ENCODE measurements at places on chromosomes 5 and 9. TPM values are rescaled to one million over a fixed set of nuclear protein-coding genes. Genes with fewer than 3 reads are reported as not detected.

The FBLL1 gene
- not detected for total RNA-seq

DNA sequence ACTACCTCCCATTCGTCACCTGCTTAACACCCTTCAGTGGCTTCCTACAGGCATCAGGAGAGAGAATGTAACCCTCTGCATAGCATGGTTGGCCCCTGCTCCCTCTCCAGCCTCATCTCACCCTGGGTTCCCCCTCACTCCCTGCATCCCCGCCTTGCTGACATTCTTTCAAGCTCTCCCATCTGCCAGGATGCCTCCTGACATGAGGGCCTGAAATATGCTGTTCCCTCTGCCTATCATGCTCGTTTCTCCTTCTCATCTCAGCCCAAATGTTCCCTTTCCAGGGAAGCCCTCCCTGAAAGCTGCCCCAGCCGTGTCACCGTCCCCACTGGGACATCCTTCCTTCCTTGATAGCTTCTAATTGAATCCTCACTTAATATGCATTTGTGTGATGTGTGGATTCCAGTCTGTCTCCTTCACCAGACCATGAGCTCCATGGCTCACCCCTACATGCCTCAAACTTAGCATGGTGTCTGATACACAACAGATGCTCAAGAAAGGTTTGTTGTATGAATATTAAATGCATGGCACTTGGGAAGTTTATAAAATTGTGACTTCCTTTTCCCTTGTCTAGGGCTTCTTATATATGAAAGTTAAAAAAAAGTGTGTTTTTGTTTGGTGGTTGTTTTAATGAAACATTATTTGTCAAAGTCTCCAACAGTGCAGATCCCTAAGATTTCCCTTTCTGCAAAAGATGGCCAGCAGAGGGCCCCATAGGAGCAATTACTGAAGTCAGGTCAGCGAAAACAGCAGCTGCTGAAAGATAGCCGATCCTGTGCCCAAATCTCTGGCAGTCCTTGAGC, 7.3 kb upstream of the C5orf58 start:
- peak; percentile 64 for DNase-seq

GRCh38 chr5:136058039-136058971, 29.5 kb downstream of the TGFBI start:
- peak; percentile 57 for DNase-seq

- DNase-seq, result no peak
Measured at GRCh38 chr5:82355496-82355895, 77.3 kb upstream of the RPS23 start.

The PRKACG gene
- total RNA-seq, result not detected

The CA9 gene
- total RNA-seq, result 95.4 TPM

GRCh38 chr5:112146323-112147226, 272.5 kb downstream of the EPB41L4A start:
- peak; percentile 83 for DNase-seq

GRCh38 chr9:95373069-95373681, 55.7 kb upstream of the FANCC start:
- no peak for DNase-seq

DNA sequence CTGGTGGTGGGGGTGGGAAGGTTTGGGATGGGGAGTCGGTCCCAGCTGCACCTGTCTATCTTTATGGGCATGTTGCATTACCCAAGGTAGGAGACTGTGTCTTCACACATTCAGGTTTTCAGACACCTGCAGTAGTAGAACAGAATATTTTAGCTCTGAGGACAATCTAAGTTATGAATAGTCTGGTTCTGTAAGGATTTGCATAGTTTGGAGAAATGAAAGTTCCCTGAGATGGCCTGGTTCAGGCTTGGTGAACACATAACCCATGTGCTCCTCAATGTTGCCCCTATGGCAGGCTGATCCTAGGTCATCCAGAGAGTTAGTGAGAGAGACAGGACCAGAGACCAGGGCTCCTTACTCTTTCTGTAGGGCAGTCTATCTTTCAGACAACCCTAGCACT, 20.7 kb downstream of the TNFSF8 start:
- DNase-seq, result no peak

DNA sequence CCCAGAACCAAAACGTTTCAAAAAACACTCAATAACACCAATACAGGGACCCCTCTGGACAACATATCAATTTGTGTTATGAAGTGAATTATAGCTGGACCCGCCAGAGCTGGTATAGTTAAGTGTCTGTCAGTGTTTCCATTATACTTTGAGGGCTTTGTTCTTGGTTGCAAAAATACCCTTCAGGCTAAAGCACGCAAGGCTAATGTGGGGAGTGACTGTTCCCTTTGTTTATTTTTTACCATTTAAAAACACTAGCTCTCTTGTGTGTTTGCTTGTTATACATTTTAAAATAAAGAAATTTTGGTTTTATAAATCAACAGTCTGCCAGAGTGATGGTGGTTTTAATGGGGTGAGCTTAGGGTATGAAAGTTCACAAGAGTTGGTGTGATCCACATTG, 859.5 kb downstream of the PTPRD start:
- DNase-seq, result no peak

The ELOVL7 gene
- 6.4 TPM for total RNA-seq

DNA sequence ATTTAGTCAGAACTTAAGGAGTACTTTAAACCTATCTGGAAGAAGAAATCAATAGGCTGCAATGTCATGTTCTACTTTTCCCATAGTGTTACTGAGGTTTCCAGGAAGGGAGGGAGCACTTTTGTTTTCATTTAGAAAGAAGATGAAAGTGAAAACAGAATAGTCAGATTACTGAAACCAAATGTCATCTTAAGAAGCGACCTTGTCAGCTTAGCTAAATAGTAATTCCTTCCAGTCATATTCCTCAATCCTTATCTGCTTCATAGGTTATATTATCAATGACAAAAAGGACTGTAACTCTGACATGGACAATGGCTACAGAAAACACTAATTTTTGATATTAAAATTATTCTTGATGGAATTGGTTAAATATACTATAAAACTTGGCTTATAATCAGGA, 27.7 kb downstream of the SAR1B start:
- DNase-seq, result no peak

GRCh38 chr5:34771076-34771475, 67.9 kb upstream of the TTC23L start:
- no peak for DNase-seq

The ACTBL2 gene
- 0.16 TPM for total RNA-seq

The CCNO gene
- total RNA-seq, result 12.4 TPM

GRCh38 chr9:75962662-75963036, 72.2 kb downstream of the PCSK5 start:
- no peak for DNase-seq

The CORO2A gene
- total RNA-seq, result 23.6 TPM

- DNase-seq, result no peak
Measured at GRCh38 chr5:64269164-64269563, 103.5 kb downstream of the RNF180 start.

The SH3TC2 gene
- 19.9 TPM for total RNA-seq

The TMEM174 gene
- total RNA-seq, result not detected

The OR1Q1 gene
- not detected for total RNA-seq

The FOXD4 gene
- 0.73 TPM for total RNA-seq

GRCh38 chr5:150618163-150618562, 22.3 kb upstream of the SYNPO start:
- no peak for DNase-seq

The PCDHGA11 gene
- total RNA-seq, result 0.13 TPM

GRCh38 chr9:79700607-79701360, 129.0 kb downstream of the TLE4 start:
- no peak for DNase-seq

The KIF12 gene
- 36.4 TPM for total RNA-seq

The ORM1 gene
- not detected for total RNA-seq

DNA sequence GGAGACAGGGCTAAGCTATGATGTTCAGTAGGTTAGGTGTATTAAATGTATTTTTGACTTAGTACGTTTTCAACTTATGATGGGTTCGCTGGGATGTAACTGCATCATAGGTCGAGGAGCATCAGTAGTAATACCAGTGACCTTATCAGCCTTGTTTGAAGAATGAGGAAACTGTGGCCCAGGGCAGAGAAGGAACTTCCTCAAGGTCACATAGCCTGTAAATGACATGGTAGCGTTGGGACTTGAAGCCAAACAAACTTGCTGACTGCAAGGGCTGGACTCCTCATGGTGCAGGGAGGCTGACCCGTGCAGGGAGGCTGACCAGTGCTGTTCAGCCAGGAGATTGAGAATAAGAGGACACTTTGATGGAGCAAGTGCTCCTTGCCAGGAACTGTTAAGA, 21.3 kb upstream of the PTPN3 start:
- DNase-seq, result peak; percentile 9

The TRPM3 gene
- total RNA-seq, result not detected

- DNase-seq, result no peak
Measured at GRCh38 chr9:114034661-114035062, 43.4 kb downstream of the AMBP start.

The SPINK13 gene
- total RNA-seq, result not detected

The EIF4E1B gene
- not detected for total RNA-seq

DNA sequence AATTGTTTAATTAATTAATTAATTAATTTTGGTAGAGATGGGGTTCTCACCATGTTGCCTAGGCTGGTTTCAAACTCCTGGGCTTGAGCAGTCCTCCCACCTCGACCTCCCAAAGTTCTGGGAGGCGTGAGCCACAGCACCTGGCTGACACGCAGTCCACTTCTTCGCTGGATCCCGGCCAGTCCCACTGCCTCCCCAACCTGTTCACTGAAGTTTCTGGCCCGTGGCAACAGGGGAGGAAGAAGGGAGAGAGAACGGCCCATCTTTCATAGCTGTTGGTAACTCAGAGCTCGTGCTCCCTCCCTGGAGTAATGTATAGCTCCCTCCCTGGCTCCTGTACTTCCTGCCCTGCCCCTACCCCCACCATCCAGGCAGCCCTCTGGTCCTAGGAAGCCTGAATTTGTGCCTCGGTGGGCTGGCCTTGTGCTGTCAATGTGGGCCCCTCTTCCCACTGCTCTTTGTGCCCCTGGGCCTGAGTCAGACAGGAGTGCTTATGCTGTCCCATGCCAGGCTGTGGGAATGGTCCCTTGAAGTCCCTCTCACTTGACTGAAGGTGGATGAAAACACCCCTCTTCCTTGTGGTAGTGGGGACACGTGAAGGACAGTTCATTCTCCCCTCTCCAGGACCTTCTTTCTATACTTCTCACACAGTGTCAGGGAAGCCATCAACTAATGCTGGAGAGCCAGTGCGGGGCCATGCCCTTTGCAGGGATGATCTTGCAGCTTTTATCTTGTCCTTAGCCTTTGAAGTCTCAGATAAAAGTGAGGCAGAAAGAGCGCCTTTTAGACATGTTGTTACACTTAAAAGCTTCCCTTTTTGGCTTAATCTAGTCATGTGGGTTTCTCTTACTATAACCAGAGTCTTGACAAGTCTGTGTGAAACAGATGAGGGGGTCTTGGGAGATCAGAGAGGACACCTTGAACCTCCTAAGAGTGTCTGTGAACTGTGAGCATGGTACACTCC, 38.1 kb downstream of the ANGPTL2 start:
- no peak for DNase-seq

- peak; percentile 34 for DNase-seq
Measured at GRCh38 chr9:131658377-131659129, 81.3 kb downstream of the RAPGEF1 start.

GRCh38 chr5:159342840-159343239, 12.6 kb upstream of the IL12B start:
- no peak for DNase-seq

GRCh38 chr5:102596113-102596512, 97.3 kb upstream of the SLCO6A1 start:
- DNase-seq, result no peak

GRCh38 chr9:69951411-69951810, 92.2 kb upstream of the MAMDC2 start:
- DNase-seq, result no peak

- DNase-seq, result peak; percentile 45
Measured at GRCh38 chr5:179805529-179806249, 977 bp downstream of the MGAT4B start.

Data from HT-29 (cell line).